Activated naive CD4-positive, alpha-beta T cell treated with anti-CD3 and anti-CD28 coated beads, Interleukin-2, amount 50 U/mL, for 72 hours (primary cell): ENCODE measurements at places on chromosomes 12 and 14.

DNA sequence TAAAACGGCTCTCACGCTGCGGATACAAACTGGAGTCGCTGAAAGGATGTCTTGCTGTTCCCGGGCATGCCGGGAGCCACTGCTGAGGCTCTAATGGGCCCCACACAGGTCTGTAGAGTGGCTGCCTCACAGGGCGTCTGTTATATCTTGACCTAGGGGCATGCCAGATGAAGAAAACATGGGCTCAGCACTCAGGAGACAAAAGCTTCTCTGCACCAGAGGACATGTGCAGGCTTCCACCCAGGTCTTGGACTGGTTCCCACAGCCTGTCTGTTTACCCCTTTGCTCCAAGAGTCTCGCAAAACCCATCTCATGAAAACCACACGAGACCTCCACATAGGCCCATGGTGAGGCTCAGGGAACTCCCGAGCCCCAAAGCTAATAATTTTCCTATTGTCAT, 134.2 kb downstream of the RPS29 start:
- no peak for DNase-seq

DNA sequence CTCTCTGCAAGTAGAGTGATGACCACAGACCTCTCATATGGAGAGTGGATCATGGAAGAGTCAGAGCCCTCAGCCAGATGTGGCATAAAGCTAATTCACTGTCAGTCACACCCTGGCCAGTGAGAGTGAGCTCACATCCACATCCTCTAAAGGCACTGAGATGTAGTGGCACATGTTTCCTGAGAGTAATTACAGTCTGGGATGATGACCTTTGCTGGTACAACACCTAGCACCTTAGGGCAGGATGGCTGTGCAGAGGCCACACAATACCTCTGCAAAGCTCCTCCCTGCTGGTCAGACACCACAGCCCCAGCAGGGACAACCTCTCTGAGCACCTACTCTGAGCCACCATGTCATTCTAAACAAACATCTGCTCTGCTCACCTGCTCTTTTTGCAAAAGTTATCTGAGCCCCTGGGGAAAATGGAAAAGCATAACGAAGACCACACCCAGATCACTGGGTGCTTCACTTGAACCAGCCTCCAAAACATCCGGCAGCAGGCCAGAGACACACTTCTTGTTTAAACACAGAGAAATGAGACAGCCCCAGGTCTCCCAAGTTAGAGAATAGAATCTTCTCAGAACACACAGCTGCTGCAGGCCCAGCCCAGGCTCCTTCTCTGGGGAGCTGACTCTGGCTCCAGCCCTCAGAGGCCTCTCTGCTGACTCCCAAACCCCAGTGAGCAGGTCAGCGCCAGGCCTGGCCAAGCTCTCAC, 30.3 kb downstream of the PITPNM2 start:
- DNase-seq, result peak; percentile 42

DNA sequence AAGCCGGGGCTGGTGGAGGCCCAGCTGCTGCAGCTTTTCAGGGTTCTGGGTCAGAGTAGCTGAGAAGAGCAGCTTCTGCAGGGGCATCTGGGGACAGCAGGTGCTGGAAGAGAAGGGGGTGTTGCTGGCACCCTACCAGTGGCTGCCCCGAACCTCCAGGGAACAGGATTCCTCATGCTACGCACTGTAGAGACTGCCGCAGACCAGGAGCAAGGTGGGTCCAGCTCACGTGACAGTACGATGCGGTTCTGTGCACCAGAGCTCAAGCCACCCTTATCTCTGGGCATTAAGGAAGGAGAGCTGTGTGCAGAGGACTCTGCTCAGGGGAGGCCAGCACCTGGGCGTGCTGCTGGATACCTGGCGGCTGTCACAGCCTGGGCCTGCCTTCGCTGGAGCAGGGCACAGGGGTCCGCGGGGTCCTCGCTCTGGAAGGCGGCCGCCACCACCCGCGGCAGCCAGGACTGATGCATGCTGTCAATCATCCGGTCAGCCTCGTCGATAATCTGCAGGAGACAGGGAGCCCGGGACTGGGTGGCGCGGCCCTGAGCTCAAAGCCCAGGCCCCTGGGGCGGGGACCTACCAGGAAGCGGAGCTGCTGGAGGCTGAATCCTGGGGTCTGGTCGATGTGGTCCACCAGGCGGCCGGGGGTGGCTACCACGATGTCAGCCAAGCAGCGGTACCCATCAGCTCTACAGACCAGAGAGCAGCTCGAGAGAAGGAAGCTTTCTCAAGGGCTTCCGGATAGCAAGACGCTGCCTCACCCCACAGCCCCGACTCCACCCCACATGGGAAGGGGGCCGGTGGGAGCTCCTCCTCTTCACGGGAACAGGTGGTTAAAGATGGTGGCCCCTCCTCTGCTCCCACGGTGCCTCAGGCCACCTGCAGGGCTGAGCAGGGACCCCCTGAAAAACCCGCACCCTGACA, 2.9 kb downstream of the DDX51 start:
- no peak for DNase-seq

- peak; percentile 6 for DNase-seq
These were observed 3.1 kb downstream of the CCDC177 start for GRCh38 chr14:69571449-69572029.

DNA sequence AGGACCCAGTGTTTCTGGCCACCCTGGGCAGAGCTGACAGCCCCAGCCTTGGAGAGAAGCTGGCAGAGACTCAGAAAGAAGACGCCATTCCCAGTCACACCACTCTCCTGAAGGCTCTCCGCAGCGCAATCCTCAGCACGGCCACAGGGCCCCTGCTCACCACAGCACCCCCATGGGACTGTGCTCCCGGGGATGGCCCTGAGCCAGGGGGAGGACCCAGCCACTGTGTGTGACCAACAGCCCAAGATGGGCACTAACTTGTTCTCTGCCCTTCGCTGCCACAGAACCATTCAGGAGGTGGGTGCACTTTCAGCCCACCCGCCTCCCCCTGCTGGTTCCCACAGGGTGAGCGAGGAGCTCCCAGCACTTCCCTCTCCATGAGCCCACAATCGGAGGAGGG, 57.1 kb downstream of the CCNK start:
- no peak for DNase-seq

- no peak for DNase-seq
These were observed 12.1 kb downstream of the PSMC1 start for GRCh38 chr14:90268420-90268819.

DNA sequence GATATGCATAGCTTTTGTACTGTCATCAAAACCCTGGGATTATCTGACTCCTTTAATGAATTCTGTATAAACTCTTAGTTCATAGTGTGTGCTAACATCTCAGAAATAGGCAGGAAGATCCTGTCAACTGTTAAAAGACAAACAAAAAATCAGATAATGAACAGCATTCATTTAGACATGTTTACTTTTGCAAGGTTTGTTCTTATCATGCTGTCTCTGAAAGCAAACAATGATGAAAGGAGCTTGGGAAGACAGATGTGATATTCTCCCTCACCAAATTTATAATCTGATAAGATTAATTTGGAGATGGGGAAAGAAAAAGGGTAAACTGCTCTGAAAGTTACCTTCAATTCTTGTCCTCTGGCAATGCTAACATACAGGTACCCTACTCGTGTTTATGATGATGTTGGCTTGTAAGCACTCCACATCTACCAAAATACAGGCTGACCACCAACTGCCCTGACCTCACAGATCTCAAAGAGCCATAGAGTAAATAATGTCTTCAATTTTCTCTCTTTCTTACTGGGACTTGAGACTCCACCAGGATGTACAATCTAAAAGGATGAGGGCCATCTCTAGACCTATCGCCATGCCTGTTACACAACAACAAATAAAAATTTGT, 233.8 kb downstream of the SSPN start:
- DNase-seq, result no peak

DNA sequence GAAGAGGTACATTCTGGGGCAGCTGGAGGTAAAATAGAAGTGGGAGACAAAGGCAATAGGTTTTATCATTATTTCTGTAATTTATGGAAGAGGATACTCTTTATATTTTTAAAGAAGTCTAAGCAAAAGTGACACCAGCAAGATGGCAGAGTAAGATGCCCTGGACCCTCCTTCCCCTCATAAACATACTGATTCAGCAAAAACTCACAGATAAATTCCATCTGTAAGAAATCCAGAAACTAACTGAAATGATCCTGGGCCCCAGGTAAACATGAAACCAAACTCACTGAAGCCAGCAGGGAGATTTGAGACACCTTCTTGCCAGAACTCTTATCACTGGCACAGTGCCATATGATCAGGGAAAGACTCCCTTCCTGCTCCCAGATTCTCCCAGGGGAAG, 79.9 kb downstream of the GCH1 start:
- no peak for DNase-seq

DNA sequence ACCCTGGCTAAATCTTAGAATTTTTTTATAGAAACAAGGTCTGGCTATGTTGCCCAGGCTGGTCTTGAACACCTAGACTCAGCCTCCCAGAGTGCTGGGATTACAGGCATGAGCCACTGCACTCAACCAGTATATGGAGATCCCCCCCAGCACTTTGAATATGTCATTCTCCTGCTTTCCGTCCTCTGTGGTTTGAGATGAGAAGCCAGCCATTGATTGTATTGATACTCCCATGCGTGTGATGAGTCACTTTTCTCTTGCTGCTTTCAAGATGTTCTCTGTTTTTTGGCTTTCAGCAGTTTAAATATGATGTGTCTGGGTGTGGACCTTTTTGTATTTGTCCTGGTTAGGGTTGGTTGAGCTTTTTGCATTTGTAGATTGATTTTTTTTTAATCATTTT, 75.2 kb upstream of the DNM1L start:
- DNase-seq, result peak; percentile 55

DNA sequence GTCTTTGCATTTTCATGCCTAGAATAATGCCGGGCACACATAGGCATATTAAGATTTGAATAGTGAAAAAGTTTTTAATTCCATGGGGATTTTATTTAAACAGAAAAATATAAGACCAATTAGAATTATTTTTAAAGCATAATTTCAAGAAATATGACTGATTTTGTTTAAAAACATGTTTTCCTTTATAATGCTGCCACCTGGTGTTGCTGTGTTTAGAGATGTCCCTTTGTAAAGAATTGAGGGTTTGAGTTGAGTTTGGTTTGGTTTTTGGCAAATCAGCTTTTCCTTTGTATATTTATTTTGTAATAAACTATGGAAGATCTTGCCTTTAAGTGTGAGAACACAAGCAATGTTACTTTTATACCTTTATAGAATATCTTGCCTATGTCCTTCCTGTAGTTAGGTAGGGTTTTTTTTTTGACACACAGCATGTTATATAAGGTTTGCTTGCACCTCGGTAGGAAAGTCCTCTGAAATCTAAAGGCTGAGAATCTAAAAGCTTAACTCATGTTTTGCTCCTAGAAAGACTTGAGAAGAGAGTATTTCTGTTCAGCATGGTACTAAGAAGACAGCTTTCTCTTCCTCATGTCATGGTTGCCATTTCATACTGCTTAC, 31.4 kb upstream of the SNAPC1 start:
- DNase-seq, result no peak

DNA sequence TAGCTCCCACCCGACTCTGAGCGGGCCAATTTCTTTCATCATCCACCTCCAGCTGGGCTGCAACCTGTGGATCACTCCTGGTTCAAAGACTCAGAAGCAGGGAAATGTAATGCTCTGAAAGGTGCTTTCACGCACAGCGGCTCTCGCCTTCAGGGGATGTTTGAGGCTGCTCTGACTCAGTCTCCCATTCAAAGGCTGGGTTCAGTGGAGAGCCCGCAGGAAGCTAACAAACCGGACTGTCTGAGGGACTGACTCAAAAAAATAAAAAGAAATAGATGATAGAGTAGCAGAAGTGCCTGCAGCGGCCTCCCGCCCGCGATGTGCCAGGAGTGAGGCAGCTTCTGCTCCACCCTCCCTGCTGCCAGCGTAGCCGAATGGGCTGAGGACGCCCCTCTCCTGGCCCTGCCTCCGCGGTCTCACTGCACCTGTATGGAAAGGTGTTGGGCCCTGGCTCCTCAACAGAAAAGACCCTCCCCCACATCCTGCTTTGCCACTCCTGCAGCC, 98.0 kb downstream of the GCH1 start:
- DNase-seq, result no peak

DNA sequence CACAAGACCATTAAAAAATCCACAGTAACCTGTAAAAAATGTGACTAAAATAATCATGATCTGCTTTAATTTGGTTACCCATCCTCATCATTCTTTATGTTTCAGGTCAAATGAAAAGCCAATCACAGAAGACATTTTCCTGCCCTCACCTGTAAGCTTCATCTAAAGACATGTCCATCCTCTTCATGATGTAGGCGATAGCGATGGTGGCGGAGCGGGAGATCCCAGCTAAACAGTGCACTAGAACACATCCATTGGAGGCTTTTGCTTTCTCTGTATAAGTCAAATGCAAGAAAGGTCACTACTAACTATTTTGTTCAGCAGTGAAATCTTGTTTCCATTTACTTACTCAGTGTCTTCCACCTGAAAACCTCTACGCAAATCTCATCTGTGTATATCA, 82.6 kb downstream of the DUSP16 start:
- DNase-seq, result no peak

- DNase-seq, result no peak
These were observed 47.5 kb downstream of the SINHCAF start for GRCh38 chr12:31278424-31278823.

DNA sequence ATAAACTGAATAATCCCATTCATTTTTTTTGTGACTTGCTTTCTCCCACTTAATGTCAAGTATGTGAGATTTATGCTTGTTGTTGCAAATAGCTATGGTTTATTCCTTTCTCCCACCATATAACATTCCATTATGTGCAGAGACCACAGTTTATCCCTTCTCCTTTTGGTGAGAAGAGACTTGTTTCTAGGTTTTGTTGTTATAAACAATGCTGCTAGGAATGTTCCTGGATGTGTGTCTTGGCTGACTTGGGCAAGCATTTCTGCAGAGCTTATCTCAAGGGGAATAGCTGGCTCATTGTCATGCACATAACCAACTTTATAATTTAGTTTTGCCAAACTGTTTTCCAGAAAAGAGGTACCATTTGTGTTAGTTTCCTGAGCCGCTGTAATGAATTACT, 47.6 kb upstream of the PPP1CC start:
- DNase-seq, result no peak

DNA sequence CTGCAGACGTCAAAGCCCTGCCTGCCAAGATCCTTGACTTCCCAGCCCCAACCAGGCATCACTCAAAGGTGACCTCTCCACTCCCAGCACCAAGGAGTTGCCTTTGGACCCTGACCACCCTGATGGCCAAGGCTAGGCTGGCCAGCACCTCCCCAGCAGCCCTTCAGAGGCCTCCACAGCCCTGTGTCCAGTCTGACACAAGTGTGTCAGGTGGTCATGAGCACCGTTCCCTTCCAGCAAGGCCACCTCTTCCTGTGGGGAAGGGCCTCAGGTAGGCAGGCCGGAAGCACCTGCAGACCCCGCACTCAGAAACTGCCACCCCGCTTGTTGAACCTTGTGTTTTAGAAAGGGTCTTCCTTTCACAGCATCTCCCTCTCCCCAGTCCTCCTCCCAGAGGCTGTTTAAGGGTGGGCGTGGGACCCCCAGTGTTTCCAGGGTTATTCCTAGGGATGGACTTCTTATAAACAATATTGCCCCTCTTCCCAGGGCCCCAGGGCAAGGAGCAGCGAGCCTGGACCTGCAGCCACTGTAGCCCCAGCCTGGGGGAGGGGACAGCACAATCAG, 13.2 kb upstream of the INF2 start:
- no peak for DNase-seq

DNA sequence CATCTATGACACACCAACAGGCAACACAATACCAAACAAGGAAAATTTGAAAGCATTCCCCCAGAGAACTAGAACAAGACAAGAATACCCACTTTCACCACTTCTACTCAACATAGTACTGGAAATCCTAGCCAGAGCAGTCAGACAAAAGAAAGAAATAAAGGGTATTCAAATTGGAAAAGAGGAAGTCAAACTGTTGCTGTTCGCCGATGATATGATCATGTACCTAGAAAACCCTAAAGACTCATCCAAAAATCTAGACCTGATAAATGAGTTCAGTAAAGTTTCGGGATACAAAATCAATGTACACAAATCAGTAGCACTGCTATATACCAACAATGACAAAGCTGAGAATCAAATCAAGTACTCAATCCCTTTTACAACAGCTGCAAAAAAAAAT, 8.1 kb upstream of the ATL1 start:
- no peak for DNase-seq
